ENCODE measurements at places on chromosomes 13 and 19. TPM values are rescaled to one million over a fixed set of nuclear protein-coding genes. Genes with fewer than 3 reads are reported as not detected.

The VWA8 gene
- total RNA-seq = 51.0 TPM

The UHRF1 gene
- 1.3 TPM for total RNA-seq

The HMGB1 gene
- 161 TPM for total RNA-seq

The CLIP3 gene
- total RNA-seq = 5.4 TPM

The PCSK4 gene
- 1.3 TPM for total RNA-seq

All from left ventricle myocardium inferior (tissue), 1 donor.